Right ventricle myocardium superior (tissue), 1 donor: ENCODE measurements at places on chromosomes 3 and 15. TPM values are rescaled to one million over a fixed set of nuclear protein-coding genes. Genes with fewer than 3 reads are reported as not detected.

DNA sequence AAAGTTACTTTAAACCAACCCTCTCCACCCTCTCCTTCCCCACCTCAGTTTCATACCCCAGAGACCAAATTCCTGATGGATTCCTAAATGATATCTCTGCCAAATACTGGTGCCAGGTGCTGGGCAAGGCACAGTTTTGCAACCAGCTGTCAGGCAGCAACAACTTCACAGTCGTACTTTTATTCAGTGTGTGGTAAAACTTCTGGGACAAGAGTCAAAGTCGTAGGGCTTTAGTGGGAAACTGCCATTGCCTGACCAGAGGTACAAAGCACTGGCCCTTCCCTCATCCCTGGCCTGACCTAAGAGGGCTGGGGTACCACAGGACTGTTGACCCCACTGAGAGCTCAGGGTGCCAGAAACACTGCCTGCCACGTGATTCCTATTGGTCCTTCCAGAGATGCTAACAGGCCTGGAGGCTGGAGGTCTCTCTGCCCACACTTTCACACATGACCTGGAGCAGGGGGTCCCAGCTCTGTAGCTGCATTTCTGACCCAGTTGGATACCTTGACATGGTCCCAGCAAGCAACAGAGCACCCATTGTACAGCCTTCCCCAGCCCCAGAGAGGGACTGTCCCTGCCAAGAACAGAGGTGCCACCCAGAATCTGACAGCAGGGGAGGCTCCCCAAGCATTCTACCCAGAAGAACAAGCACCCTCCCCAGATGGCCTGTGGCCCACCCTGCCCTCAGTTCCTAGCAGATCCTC, 59.9 kb downstream of the LIPC start:
- DNase-seq, result no peak

- peak; percentile 53 for DNase-seq
Observed at GRCh38 chr15:40420071-40420713, 14.6 kb downstream of the IVD start.

DNA sequence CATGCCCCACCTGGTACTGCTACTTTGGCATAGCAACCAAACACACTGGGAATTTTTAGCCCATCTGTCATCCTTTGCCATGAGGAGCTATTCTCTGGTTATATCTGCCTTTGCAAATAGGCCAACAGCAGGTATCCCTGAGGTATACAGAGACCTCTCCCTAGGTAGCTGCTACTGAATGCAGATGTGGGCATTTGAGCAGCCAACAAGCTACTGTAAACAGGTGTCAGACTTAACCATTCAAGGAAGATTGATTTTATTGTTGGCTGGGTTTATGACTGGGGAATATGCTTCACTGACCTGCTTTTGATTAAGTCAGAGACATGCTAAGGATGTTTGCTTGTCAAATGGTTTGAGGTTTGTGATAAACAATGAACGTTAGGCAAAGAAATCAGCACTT, 183.2 kb downstream of the OXSM start:
- DNase-seq, result no peak

DNA sequence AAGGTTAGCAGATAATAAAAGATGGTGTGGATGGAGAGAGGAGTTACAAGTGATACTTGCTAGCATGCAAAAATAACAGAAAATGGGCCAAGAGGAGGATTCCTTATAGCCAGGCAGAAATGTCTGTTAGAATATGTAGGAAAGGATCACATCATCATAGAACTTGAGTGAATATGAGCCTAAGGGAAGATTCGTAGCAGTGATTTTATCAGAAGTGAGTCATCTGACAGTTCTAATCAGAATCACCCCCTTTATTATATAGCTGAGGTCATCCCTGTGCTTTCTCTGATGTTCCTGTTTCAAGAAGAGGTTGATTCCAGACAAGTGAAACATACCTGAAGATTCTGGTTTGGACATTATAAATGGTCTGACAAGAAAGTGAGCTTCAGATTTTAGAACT, 22.9 kb downstream of the EXOG start:
- DNase-seq, result no peak

- DNase-seq, result no peak
Observed at GRCh38 chr3:11381563-11381962, 109.4 kb downstream of the ATG7 start.

- DNase-seq, result no peak
Observed at GRCh38 chr3:50913260-50913659, 238.5 kb downstream of the DOCK3 start.

- DNase-seq, result no peak
Observed at GRCh38 chr15:90358124-90359033, 6.3 kb downstream of the ZNF774 start.

GRCh38 chr3:25455441-25456132, 27.5 kb downstream of the RARB start:
- peak; percentile 63 for DNase-seq

DNA sequence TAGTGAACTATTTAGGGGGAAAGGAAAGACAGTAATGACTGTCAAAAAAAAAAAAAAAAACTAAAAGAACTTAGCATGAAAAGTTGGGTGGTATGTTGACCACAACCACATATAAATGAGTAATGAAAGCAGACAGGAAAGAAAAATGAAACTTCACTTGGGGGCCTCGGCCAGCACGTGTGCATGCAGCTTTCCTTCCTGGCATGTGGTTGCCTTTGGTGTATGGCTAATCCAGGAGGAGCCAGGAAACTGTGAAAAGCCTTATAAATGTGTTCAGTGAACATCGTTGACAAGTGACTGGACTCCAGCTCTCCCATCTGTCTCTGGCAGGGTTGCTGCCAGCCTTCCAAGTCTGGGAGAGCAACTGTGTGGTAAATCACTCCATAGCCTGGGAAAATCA, 195.1 kb downstream of the DTWD1 start:
- no peak for DNase-seq

GOLGA8T gene
- total RNA-seq, result not detected

SLC24A5 gene
- not detected for total RNA-seq

SEMA5B gene
- 2.1 TPM for total RNA-seq

GRIP2 gene
- total RNA-seq, result 40.1 TPM

GOLGA8S gene
- total RNA-seq, result 0.16 TPM

GABRB3 gene
- 1.6 TPM for total RNA-seq
